ENCODE measurements at places on chromosomes 7 and 10.

DNA sequence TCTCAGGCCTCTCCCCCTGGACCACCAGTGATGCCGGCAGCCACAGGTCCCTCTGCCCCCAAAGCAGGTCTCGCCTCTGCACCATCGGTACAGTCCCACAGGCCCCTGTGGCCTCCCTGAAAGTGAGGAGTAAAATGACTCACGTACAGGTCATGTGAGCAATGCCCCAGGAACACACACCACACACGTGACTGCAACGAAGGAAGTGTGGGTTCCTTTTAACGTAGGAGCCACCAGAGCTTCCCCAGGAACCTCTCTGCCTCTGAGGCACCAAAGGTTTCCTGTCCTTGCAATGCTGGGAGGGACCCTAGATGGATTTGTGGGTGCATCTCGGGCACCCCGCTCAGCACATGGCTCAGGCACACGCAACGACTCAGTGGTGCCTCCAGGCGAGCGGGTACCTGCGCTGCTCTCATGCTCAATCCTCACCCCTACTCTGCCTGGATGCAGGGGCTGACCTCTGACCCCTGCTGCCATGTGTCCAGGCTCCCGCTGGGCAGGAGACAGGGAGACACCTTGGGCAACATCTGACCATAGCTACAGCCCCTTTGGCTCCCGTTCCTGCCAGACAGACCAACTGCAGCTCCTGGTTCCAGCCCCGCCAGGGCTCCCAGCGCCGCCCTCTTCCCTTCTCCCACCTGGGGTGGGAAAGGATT lies 120.7 kb downstream of the PRKAG2 start:
- DNase-seq: peak; percentile 36

DNA sequence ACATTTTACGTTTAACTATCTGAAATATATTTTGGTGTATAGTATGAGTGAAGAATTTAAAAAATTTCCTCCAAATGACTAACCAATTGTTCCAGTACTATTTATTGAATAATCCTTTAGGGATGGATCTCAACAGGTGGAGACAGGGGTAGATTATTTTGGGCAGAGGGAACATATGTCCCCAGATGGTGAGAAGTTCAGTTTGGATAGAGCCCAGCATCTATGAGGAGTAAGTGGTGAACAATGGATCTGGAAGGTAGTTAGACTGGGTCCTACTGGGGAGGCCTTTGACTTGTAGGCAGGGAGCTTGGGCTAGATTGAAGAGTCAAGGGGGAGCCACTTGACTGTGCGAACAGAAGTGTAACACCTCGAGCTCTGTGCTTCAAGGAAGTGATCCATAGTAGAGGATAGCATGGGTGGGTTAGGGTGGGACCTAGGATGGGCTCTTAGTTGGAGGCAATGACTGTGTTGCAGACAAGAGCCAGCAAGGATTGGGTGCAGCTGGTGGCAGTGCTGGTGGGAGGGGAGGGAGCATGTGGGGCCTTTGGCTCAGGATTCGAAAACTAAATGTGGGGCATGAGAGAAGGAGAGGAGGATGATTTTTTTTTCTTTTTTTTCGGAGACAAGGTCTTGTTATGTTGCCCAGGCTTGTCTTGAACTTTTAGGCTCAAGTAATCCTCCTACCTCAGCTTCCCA lies 3.9 kb upstream of the PURB start:
- no peak for DNase-seq

DNA sequence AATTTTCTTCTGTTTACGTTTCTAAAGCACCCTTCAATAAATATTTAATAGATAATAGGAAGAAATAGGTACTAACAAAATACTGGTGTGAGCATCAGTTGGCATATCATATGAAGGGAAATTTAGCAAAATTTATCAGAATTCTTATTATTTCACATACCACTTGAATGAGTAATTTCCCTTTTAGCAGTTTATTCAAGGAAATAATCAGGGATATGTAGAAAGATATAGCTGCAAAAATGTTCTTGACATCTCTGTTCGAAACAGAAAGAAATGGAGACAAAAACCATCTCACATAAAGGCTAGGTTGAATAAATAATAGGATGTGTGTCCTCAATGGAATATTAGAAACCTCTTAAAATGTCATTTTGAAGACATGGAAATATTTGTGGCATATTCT lies 35.8 kb upstream of the PIP4K2A start:
- DNase-seq: no peak

DNA sequence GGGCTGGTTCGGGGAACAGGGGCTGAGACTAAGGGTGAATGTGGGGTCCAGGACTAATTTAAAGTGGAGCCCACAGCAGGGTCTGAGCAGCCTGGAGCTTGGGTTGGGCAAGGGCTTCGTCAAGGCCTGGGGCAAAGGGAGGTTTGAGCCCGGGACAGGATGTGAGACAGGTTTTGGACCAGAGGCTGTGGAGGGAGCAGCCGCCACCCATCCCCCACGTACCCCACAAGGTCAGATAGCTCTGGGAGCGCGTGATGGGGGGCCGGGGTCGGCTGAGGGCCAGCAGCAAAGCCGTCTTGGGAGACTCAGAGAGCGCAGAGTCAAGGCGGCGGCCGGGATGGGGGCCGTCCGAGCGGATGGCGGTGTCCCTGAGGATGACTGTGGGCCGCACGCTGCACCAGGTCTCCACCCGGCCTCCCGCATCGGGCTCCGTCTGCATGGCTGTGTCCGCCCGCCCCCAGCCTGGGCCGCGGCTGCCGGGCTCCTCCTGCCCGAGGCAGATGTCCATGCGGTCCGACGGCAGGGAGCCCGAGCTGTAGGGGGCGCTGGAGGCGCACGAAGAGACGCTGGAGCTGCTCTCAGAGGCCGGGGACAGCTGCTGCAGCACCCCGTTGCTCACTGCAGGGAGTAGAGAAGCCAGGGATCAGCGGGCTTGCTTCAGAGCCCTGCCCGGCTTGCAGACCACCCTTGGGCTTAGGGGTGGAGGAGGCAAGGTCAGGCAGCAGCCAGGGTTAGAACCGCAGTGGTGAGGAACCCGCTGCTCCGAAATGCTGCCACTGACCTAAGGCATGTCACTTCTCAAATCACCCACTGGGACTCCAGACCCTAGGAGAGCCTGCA lies 12.1 kb downstream of the PDZD7 start:
- peak; percentile 87 for DNase-seq

DNA sequence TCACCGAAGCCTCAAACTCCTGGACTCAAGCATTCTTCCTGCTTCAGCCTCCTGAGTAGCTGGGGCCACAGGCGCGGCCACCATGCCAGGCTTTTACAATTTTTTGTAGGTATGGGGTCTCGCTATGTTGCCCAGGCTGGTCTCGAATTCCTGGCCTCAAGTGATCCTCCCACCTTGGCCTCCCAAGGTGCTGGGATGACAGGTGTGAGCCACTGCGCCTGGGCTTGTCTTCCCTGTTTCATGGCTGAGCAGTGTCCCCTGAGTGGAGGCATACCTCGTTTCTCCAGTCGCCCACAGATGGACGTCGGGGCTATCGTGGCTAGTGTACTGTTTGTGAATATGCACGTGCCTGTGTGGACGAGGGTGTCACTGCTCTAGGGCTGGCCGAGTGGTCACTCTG lies 11.3 kb downstream of the INPP5A start:
- DNase-seq: no peak

- DNase-seq: peak; percentile 13
Measured at GRCh38 chr10:96125142-96125515, 5.0 kb upstream of the ZNF518A start.

DNA sequence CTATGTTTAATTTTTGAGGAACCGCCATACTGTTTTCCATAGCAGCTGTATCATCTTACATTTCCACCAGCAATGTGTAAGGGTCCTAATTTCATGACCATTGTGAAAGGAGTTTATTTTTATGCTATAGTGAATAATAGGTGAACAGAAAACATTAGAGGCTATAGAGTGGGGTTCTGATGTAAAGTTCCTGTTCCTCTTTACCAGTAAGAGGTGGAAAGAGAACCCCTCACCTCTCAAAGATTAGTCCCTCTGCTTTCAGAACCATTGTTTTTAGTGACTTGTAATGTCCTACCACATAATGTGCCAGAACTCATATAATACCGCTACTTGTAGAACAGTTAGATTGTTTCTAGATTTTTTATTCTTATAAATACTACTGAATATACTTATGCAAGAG lies 34.2 kb downstream of the SUFU start:
- no peak for DNase-seq

DNA sequence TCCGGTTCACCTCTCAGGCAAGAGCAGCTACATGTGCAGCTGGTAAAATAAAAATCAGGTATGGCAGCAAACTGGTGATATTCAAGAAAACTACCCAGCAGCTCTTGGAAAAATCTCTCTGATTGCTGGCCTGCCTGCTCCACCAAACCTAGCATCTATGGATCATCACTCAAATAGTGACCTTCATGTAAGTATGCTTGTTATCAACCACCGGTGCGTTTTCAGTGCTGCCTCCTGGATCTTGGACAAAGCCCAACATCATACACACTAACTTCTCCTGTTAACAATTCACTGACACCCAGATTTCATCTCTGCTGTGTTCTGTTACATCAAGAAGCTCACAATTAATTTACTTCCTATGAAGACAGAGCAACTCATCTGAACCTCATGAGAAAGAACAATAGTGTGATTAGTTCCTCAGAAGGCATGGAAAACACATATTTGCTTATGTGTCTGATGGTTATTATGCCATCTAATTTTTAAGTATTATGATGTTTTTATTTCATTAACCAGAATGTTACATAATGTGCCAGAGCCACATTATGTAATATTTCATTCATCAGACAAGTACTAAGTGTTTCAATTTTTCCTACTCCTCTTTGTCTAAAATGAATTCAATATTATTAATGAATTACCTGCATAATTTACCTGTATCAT lies 8.8 kb downstream of the CDK6 start:
- DNase-seq: peak; percentile 34

- DNase-seq: peak; percentile 90
Measured at GRCh38 chr10:102399217-102400021, 3.9 kb downstream of the NFKB2 start.

- no peak for DNase-seq
Measured at GRCh38 chr10:86149257-86149656, 217.3 kb downstream of the GRID1 start.

- DNase-seq: no peak
Measured at GRCh38 chr10:108568824-108569223, 1354.5 kb downstream of the XPNPEP1 start.

DNA sequence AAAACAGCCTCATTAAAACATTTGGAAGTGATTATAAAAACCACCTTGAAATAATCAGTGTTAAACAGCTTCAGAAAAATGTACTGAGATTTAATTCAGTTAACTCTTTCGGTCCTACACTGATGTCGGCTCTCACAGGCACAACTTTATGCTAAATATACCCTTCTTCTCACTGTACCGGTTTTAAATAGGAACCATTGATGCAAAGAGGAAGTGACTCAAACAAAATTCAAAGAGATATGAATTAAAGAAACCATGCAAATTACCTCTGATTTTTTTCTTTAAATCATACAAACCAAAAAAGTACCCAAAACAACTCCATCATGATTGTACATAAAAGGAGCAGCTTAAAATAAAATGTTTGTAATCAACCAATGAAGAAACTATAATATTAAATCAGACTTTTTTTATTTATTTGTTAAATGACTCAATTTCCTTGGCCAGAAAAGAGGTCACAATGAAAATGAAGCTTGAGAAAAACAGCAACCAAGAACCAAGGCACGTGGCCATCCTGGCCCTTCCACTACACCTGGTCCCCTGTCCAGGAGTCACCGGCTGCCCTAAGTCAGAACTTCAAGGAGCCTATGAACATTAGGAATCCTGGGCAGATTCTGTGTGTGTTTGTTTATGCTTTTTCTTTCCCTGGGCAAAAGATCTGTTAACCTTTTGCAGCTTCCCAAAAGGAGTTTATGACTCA lies 73.0 kb upstream of the CABCOCO1 start:
- DNase-seq: no peak

GRCh38 chr10:100401631-100402328 lies 54.7 kb downstream of the SCD start:
- DNase-seq: no peak

GRCh38 chr10:94138391-94138790 lies 144.7 kb downstream of the PLCE1 start:
- no peak for DNase-seq

DNA sequence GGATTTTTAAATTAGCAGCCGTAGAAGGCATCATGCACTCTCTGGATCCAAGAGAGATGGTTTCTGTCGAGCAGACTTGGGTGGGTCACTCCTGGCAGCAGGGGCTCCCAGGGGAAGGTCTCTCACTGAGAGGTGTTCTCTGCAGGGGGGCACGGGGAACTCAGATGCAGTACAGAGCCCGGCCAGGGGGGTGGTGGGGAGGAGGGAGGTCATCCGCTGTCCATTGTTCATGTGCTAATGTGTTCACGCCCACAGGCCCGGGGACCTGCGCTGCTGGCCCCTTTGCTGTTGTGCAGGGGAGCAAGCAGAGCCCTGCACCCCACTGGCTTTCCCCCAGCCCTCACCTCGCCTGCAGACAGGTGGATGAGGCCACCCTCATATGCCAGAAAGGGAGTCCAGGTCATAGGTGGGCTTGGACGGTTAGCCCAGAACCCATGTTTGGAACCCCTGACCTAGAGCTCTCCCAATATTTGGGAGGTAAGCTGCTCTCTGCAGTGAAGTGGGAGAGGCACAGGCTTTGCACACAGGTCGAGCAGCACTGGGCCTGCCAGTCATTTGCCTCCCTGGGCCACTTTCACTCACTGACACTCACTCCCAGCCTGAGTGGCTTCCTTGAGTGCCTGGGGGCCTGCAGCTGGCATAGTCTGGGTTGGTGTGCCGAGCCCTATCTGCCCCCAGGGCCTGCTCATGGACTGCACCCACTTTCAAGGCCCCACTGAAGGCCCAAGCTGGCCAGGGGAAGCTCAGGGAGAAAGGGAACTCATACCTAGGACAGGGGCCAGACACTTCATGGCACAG lies 12.6 kb upstream of the TBRG4 start:
- no peak for DNase-seq

DNA sequence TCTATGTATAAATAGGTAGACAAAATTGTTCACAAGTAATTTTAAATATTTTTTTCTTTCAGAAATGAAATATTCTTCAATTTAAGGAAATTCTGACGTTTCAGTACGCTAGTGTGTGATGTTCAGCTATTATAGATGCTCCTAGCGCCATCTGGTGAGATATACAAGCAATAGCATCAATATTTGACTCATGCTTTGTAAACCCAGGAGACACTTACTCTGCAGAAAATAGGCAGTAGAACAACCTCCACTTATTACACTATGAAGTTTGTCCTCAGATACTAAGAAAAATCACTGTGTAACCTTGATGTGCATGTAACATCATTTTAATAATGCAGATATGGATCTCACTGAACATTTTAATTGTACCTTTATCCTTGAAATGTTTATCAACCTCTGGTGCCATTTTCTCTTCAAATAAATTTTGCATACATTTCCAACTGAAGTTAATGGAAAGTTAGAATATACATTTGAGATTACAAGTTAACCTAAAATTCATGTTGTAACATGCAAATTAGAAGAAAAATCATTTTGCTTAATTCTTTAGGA lies 151.5 kb upstream of the FAM3C start:
- peak; percentile 76 for DNase-seq

Measured in K562 (cell line).